Stimulated activated CD4-positive, alpha-beta T cell treated with anti-CD3 and anti-CD28 coated beads, Interleukin-1b, Interleukin-23, amount 100 ng/mL, for 24 hours (primary cell): ENCODE measurements at places on chromosomes 11 and 22.

DNA sequence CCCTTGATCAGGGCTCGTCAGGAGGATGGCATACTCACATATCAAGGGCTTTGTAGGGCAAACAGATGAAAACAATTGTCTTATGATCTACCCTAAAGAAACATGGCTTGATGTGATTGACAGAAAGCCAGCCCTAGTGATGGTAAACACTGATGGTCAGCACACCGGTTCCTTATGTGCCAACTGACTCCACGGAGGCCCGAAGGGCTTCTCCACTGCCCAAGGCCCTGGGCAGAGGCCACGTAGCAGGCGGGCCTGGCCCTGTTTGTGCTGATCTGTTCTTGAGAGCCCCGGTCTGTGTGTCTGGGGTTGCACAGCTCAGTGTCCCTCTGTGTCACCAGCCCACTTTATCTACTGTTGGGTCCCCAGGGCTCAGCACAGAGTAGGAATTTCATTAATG lies 115.2 kb downstream of the GRIK4 start:
- DNase-seq = no peak

DNA sequence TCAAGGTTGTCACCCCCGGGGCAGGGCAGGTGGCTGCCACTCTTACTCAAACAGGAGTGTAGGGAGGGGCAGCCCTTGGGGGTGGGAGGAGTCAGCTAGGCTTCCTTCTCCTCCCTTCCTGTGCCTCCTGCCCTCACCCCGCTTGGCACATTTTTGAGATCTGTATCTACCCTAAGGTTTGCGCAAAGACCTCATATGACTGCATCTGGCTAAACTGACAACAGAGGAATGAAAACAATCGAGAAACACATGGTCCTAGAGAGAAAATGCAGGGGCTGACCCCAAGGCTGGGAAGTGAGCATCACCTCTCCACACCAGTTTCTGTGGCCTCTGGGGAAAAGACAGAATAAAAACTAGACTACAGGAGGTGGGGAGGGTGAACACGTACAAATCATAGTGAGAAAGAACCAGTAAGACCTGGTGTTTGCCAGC lies 28.1 kb downstream of the IGSF9B start:
- DNase-seq = peak; percentile 65

DNA sequence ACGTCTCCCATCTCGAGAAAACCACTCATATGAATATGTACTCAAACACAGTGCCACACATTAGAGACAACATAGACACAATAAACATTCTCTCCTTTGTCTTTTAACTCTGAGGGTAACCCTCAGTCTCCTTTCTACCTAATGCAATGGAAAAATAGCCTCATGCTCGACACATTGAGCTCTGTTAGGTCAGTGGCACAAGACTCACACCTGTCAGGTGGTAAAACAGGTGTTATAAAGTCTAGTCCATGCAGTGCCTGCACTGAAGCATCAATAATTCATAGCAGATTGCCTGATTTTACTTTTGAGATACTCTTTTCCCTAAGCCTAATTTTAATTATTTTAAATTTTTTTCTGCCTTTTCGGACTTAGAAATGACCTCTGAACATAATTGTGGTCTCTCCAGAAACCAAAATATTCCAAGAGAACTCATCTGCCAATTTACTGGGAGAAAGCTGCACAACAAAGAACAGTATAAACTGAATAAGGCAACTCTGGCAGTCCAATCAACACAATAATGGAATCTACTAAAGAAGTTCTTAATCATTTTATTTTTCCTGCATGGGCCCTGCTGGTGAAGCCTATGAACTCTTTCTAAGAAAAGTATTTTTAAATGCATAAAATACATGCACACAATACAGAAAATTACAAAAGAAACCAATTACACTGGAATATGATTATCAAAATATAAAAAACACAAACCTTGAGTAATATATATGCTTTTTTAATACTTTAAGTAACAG lies 9.9 kb downstream of the RDX start:
- no peak for DNase-seq

DNA sequence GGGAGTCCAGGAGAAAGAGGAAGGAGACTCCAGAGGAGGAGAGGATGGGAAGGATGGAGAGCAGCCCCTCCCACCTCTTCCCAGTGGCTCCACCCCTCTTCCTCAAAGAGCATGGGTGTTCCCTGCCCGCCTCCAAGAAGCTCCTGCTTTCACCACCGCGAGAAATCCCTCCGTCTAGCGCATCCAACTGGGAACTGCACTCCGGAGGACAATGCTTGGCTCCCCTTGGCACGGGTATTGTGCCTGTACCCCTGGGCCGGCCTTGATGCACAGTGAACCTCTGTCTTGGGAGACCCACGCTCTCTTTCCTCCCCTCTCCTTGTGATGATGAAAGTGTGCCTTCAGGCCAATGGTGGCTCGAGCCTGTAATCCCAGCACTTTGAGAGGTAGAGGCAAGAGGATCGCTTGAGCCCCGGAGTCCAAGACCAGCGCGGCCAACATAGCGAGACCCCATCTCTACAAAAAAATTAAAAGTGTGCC lies 14.9 kb upstream of the ADA2 start:
- no peak for DNase-seq

DNA sequence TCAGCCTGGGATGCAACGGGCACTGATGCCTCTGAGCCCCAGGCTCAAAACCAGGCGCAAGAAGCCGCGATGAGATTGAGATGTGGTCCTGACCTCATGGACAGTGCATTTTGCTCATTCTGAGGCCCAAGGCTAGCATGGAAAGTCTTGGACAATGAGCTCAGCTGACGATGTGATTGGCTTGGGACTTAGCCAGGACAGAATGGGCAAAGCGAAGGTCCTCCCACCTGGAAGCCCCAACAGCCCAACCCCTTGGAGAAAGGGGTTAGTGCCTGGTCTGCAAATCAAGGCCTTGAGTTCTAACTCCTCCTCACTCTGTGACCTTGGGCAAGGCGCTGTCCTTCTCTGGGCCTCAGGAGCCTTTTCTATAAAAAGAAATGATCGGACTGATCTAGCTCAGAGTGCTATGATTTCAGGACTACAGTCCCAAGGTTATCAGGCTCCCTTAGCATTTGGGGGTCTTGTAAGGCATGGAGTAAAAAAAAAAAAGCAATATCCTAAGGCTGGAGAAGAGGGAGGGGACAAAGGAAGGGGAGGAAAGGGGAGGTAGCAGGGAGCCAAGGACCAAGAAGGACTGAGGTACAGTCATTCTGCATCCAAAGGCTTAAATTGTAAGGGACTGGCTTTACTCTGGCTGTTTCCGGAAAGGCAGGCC lies 2.7 kb downstream of the SLC43A3 start:
- DNase-seq = no peak

DNA sequence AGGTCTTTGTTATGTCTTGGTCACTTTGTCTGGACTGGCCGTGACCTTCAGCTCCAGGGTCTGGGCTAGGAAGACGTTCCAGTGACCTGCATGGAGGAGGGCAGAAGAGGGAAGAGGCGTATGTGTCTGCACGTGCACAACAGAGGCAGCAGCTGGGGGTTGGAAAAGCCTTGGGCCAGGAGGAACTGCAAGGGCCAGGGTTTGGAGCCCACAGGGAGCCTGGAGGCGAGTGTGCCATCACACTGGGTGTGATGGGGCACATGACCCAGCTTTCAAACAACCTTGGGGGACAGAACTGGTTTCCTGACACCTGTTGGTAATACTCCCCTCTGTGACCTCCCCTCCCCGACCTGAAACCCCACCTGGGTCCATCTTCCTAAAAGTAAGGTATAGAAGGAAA lies 34.7 kb downstream of the CHRDL2 start:
- no peak for DNase-seq

GRCh38 chr11:95297680-95298452 lies 66.9 kb upstream of the SESN3 start:
- no peak for DNase-seq

DNA sequence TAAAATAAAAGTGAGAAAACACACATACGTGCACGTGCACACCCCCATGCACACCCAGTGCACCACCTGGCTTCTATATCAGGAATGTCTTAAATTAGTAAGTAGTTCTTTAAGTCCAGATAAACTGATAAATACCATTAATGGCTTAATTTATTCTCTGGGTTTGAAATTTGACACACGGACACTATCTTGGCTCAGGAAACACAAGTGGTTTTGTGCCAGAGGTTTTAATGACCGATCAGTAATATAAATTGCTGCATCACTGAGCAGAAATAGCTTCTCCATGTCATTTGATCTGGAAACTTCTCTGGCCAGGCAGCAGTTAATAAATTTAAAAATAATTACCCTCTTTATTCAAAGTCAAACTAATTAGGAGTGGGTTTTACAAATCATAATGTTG lies 101.5 kb upstream of the NNMT start:
- no peak for DNase-seq

- DNase-seq = no peak
Measured at GRCh38 chr22:28297504-28297903, 378.4 kb upstream of the PITPNB start.

- no peak for DNase-seq
Measured at GRCh38 chr11:22162756-22163155, 30.1 kb upstream of the ANO5 start.

GRCh38 chr11:78196661-78197091 lies 8.0 kb downstream of the USP35 start:
- DNase-seq = no peak

- DNase-seq = no peak
Measured at GRCh38 chr11:128250482-128250881, 336.9 kb downstream of the ETS1 start.

DNA sequence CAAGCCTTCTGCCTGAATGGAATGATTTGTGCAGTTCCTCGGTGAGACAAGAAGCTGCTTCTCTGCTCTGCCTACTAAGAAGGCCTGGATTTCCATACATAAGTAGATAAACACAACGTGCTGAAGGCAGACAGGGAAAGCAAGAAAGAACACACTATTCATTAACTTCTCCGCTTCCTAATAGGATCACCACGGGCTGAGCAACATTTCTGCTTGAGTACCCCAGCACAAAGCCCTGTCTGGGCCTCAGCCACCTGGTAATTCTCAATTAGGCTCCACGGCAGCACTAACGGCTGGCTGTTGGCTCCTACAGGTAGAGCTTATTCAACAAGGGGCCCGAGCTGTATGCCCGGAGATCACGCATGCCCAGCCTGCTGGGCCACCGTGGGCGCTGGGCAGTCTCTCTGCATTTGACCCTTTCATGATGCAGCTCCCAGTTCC lies 1156.6 kb downstream of the TBC1D22A start:
- DNase-seq = no peak

- DNase-seq = no peak
Measured at GRCh38 chr22:30953206-30953605, 15.4 kb downstream of the MORC2 start.

GRCh38 chr11:119765628-119766027 lies 36.6 kb upstream of the NECTIN1 start:
- no peak for DNase-seq

GRCh38 chr11:36376009-36376887 lies 80.2 kb downstream of the PRR5L start:
- DNase-seq = no peak

DNA sequence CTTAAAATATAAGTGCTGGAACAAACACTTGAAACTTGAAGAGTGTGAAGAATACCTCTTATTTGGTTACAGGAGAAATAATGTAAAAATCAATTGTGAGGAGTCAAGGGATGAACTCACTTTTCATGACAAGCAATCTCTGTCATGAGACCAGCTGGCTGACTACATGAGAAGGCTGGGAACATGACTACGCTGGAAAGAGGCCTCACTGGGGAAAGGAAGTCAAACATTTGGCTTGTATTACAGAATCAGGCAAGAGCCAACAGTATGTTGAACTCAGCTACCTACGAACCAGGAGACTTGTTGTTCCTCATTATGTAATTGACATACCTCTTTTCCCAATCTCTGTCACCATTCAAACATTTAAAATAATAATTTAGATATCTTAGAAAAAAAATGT lies 14.4 kb downstream of the DCDC1 start:
- DNase-seq = no peak

DNA sequence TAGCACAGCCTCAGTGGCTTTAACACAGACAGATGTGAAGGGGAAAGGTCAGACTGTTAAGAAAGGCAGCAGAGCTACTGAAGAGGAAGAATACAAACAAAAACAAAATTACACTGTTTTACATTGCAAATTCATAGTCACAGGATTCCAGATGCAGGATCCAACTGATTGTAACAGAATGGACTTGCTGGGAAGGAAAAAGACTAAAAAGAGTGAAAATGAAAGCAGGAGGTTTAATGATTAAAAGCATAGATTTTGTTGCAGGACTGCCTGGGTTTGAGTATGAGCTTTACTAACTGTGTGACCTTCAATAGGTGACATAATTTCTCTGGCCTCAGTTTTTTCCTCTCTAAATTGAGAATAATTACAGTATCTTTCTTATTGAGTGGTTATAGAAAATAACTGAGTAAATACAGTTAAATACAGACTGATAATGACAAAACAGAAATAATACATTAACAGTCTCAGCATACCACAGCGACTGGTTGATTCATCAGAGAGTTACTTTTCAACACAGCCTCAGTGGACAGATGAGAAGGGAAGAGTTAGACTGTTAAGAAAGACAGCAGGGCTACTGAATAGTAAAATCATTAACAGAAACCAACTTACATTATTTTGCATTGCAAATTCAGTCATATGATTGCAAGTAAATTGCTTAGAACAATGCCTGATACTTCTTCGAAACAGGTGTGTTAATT lies 704.2 kb upstream of the TENM4 start:
- no peak for DNase-seq

DNA sequence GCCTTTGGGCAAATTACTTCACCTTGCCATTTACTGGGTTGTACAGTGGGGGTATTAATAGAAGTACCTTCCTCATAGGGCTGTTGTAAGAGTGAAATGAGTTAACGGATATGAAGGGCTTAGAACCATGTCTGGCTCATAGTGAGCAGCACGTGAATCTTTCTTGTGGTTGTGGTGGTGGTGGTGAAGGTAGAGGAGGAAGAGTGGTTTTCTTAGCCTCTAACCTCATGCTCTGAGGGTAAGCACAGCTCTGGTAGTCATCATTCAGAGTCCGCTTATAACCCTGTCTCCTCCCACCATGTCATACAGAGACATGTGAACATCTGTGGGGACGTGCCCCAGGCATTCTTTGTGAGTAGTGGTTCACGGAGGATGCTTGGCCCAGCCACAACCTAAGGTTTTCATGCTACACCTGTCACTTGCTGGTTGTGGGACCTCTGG lies 43.6 kb downstream of the TEAD1 start:
- DNase-seq = peak; percentile 36

- no peak for DNase-seq
Measured at GRCh38 chr11:297586-298405, 1.5 kb downstream of the IFITM5 start.

DNA sequence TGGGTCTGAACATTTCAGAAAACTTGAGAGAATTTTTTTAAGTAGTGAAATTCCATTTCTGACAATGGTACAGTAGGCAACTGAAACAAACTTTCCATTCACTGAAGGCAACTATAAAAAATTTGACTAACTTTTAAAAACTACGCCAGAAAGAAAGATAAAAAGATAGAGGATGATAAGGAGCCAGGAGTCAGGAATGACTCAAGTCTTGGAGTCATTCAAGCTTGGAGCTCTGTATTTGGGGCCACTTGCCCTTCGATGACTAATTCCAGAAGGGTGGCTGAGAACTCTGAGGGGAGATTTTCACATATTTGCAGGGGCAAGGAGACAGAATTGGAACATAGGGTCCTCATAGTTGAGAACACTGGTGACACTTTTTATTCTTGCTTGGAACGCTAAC lies 1083.2 kb upstream of the CNTN5 start:
- DNase-seq = no peak
